Type B pancreatic cell (in vitro differentiated cells): ENCODE measurements at places on chromosomes 16 and 17. TPM values are rescaled to one million over a fixed set of nuclear protein-coding genes. Genes with fewer than 3 reads are reported as not detected.

The GPR142 gene
- 4.1 and 8.8 TPM in 2 replicates for total RNA-seq

DNA sequence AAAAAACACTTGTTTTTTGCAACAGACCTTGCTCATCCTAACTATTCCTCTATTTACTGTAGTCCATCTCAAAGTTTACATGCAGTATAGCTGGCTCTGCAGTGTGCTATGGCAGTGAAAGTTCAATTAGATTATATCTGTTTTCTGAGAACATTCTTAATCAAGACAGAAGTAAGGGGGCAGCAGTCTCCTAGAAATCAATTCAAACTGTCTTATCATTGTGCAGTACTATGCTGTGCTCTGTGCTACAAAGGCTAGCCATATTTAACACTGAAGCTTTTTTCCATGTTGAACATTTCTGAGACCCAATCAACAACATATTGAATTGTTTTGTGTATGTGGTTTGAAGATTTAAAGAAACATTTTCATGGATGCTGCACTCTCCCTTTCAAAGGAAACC, 11.4 kb downstream of the NETO2 start:
- no peaks in the 10 kb centered on the region for H3K27me3 ChIP-seq
- H3K27ac ChIP-seq = no peak overlapping the region
- peaks cover 15% of the 10 kb centered on the region for H3K4me1 ChIP-seq
- H3K36me3 ChIP-seq = peaks cover 8% of the 10 kb centered on the region
- H3K4me3 ChIP-seq = no peak overlapping the region

GRCh38 chr17:9527788-9528187, 47.8 kb downstream of the STX8 start:
- no peak overlapping the region for H3K4me3 ChIP-seq
- H3K27me3 ChIP-seq = no peaks in the 10 kb centered on the region
- H3K36me3 ChIP-seq = peaks cover 3% of the 10 kb centered on the region
- H3K4me1 ChIP-seq = peaks cover 4% of the 10 kb centered on the region

- peaks cover 57% of the 10 kb centered on the region for H3K27me3 ChIP-seq
- H3K4me1 ChIP-seq = no peaks in the 10 kb centered on the region
- no peak overlapping the region for H3K27ac ChIP-seq
- no peak overlapping the region for H3K4me3 ChIP-seq
- no peaks in the 10 kb centered on the region for H3K36me3 ChIP-seq
- no peak for DNase-seq
These were observed 42.0 kb downstream of the TBX21 start for GRCh38 chr17:47774987-47775580.

GRCh38 chr16:25817295-25817694, 125.5 kb downstream of the HS3ST4 start:
- no peak overlapping the region for H3K27ac ChIP-seq
- DNase-seq = no peak
